ENCODE measurements at places on chromosomes 7 and 10.

DNA sequence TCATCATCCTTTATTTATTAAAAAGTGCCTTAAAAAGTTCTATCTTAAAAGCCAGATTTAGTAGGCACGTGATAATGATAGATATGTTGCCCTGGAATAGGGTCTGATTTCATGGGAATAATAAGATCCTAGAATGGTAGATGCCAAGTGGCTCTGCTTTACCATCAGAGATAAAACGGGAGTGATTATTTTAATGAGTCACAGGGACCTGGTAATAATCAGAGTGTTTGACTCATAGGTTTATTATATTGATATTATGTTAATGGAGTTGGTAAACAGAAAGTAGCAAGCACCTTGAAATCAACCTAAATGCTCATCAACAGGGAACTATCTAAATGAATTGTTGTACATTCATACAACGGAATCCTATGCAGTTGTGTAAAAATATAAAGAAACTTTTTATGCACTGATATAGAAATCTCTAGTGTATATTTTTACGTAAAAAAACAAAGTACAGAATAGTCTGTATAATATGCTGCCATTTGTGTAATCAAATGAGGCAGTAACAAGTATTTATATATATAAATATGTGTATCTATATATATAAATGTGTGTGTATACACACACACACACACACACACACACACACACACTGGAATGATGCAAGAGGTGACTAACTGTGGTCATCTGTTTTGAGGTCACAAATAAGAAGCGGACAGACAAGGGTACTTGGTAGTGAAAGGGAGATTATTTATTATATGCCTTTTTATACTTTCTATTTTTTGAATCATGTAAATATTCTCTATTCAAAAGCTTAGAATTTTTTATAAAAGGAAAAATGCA is 78.6 kb upstream of the DYNC1I1 start:
- DNase-seq, result no peak

DNA sequence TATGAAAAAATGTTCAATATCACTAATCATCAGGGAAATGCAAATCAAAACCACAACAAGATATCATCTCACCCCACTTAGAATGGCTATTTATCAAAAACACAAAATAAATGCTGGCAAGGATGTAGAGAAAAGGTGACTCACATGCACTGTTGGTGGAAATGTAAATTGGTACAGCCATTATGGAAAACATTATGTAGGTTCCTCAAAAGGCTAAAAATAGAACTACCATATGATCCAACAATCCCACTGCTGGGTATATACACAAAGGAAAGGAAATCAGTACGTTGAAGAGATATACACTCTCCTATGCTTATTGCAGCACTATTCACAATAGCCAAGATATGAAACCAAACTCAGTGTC is 50.2 kb downstream of the CDK1 start:
- no peak for DNase-seq

- DNase-seq, result no peak
These were observed 25.9 kb upstream of the FAM20C start for GRCh38 chr7:166338-167060.

GRCh38 chr10:11864727-11865126 is 41.6 kb downstream of the PROSER2 start:
- DNase-seq, result no peak

DNA sequence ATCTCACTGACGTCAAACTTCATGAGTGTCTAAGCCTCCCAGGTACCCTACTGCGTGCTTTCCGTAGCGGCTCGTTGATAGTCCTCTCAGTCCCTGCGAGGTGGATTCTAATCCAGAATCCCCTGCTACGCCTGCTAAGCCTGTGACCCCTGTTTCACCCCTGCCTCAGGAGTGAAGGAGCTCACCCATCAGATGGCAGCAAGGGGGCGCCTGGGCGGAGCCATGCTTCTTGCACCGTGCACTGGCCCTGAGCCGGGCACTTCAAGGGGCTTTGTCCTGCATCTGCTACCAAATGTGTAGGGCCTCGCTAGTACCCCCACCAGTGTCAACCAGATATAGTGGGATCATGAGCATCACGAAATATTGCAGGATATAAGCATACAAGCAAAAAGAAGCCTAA is 918 bp upstream of the STRA8 start:
- peak; percentile 69 for DNase-seq

GRCh38 chr7:51240868-51241267 is 75.7 kb downstream of the COBL start:
- DNase-seq, result no peak

- DNase-seq, result no peak
These were observed 1.5 kb downstream of the DOCK4 start for GRCh38 chr7:112204499-112205342.

DNA sequence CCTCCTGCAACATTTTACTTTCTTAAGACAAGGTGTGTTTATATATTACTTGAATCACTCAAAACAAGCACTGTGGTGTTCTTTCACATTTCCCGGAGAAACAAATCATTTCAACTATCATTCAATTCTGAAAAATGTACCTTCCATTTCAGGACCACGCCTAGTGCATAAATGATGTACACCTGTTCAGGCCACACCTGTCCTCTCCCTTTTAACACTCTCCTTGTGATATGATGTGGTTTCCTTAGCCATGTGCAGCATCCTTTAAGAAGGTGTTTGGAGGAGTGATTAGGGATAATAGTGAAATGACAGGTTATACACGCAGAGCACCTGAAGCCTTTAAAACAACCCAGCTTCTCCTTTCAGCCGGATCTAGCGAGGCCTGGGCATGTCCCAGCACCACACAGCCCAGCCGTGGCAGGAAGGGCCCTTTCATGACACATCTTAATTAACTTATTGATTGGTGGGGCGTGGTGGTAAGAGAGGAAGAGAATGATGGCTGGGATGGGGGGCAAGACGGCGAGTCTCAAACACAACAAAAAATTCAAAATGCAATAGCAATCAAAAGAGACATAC is 26.9 kb downstream of the ABLIM1 start:
- no peak for DNase-seq

DNA sequence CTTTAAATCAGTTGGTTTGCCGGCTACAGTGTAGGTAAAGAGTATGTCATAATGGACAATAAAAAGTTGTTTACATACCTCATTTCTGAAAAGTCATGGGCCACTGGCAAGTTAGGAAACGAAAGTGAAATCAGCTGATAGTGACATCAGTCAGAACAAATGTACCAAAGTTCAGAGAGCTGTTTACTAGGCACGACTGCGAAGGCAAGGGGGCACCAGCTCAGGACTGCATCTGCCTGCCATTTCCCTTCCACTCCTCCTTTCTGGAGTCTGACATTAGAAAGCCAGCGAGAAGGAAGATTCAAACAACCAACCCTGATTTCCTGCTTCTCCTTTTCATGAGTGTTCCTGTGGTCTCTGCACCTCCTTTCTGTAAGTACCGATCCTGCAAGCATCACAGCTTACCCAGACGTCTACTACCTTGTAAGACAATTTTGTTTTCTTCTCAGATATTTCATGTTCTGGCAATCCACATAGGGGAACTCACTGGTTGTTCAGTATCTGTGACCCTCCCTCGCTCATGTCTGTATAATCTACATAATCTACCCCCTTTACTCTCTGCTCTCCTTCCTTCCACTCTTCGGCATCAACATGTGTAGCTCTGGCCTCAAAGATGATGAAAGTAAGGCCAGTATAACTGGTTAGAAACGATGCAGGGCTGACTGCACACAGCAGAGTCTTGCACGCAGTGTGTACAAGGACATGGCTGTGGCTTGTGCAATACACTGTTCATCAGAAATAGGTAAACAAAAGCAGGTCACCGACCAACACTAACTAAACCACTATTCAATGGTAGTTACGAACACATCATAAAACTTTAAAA is at the start of gene TMEM140:
Gene TMEM140 (plus strand): TSS at position 174 of the 823 bp plus-strand sequence. CDS start 16,370 bp downstream, outside the sequence.
- peak; percentile 84 for DNase-seq

- DNase-seq, result peak; percentile 21
These were observed at the start of gene LRMDA for GRCh38 chr10:75431180-75432111. TSS of gene LRMDA (plus strand) at chr10:75431624.

DNA sequence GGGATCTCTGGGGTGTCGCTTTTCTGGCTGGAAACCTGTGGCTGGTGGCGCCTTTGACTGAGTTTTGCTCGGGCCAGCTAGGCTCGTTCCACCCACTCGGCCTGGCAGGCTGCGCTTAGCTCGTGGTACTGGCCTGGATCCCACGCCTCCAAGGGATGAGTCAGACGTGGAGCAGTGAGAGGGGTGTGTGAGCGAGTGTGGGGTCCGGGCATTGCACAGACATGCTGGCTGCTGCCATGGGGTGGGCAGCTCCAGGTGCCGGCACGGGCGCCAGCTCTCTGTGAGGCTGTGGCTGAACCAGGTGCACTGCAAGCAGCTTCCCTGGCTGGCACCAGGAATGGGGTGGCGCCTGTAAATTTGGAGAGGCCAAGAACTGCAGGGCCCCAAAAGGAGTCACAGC is 63.1 kb upstream of the CACNA2D1 start:
- no peak for DNase-seq

GRCh38 chr10:110432084-110432483 is 65.6 kb upstream of the DUSP5 start:
- peak; percentile 49 for DNase-seq

DNA sequence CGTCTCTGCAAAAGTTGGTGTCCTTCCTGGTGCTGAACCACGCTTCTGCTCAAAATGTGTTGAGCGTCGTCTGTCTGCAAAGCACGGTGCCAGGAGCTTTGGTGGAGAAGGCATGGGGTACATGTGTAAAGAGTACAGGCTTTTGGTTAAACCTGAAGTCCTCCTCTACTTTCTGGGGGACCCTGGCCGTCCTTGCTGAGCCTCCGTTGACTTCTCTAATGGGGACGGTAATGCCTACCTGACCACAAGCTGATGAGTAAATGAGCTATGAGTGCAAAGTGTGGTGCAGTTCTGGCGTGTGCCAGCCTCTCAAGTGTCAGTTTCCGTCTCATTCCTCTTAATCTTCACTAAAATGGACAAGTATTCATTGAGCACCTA is 527 bp upstream of the HERPUD2 start:
- peak; percentile 70 for DNase-seq

DNA sequence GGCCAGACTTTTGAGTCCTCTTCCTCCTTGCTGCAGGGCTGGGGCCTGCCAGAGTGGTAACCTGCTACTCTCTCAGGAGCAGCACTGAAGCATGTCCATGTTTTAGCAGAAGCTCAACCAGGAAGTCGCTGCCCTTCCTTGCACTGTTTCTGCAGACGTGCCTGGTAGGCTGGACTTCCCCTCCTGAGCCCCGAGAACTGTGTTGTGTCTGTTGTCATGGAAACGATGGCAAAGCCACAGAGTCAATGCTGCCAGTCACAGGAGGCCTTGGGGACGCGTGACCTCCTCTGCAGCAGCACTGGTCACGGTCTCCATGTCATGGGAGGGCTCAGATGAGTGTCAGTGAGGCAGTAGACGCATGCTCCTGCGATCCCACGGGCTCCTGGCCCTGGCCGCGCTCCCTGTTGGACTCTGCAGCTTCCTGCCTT is 145.5 kb downstream of the FANK1 start:
- peak; percentile 91 for DNase-seq

DNA sequence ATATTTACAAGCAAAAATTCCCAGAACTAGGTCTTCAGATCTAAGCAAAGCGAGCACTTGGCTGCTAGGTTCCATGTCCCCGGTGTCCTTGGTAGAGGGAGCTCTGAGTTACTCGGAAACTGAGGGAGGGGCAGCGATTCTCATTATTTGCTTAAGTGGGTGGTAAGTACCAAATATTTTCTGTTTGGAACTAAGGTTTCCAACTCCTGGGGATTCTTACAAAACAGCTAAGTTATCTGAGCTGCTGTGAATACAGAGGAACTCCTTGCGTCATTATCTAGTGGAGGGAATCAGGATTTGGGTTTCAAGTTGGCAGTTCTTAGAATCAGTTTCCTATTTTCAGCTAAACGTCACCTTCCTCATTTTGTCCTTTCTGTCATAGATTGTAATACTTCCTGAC is 76.8 kb upstream of the IKZF1 start:
- DNase-seq, result no peak

DNA sequence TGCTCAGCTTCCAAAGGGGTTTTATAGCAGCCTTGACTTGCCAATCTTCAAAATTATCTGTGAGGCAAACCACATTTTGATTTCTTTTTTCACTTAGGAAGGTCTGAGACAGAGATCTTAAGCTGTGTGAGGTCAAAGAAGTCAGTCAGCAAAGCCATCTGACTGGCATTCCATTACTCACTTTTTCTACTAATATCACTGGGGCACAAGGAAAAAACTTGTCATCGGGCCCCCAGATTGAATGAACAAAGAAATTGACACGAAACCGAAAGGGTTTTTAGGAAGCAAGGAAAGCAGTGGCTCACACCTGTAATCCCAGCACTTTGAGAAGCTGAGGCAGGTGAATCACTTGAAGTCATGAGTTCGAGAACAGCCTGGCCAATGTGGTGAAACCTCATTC is 78.5 kb upstream of the FRMD4A start:
- peak; percentile 70 for DNase-seq

DNA sequence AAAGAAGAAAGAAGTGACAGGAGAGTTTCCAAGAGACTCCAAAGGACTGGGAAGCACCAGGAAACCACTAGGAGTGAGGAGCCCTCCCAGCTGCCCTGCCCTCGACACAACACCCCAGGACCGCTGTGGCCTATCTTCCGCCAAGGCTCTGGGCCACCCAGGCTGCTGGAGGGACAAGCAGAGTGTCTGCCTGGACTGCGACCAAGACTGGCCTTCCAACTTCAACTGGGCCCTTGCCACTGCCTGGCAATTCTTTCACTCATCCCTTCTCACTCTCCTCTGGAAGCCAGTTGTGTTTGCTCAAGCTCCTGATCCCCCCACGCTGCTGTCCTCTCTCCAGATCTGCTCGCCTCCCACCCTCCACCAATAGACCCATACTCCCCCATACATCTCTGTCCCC is 10.2 kb downstream of the KIAA1549 start:
- no peak for DNase-seq

DNA sequence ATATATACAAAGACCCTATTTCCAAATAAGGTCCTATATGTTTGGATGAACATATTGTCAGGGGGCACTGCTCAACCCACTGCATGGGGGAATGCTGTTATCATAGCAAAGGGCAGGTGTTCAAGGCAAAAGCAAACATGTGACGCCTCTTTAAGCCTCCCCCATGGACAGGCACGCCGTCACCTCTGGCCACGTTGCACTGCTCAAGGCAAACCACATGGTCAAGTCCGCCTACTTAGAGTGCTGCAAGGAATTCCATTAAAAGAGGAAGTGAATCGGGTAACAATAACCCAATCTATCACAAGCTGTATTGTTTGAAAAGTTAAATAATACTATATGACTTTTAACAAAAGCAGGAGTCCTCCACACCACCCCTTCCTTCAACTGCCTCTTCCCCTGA is 8.8 kb upstream of the CALD1 start:
- DNase-seq, result no peak

GRCh38 chr7:12923971-12924370 is 236.5 kb downstream of the ARL4A start:
- no peak for DNase-seq
